ENCODE measurements at places on chromosomes 7 and 10.

DNA sequence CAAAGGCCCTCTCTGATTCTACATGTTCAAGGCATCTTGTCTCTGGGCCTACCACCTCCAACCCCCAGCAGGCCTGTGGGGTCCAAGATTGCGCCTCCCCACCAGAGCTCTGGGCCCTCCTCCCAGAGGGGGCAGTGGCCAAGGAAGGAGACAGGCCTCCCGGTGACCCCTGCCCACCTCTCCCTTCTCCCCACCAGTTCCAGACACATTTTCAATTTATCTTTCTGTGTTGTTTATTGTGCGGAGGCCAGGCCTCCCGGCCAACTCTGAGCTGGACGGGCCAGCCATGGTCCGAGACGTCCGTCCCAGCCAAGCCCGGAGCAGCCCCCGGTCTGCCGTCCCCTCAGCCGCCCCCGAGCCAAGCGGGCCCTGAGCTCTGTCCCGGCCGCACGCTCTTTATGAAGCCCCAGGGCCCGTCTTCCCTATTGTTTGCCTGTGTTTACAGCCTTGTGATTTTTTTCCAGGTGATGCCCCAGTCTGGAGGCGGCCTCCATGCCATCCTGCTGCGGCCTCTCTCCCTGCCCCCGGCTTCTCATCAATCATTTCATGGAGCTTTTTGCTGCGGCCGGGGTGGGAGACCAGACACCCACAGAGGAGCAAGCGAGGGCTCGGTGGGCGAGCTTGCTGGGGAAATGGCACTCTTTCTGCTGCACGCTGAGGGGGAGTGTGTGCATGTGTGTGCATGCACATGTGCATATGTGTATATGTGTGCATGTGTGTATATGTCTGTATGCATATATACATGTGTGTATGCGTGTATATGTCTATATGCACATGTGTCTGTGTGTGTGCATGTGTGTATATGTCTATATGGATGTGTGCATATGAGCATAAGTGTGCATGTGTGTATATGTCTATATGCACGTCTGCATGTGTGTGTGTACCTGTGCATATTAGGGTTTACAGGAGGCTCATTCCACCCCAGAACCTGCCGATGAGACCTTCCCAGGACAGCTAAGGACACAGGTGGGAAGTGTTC lies 52.7 kb upstream of the ELN start:
- DNase-seq, result no peak

- DNase-seq, result no peak
Observed at GRCh38 chr10:28619455-28619854, 57.9 kb upstream of the BAMBI start.

- peak; percentile 93 for DNase-seq
Observed at GRCh38 chr10:89643812-89644690, 991 bp downstream of the PANK1 start.

- DNase-seq, result no peak
Observed at GRCh38 chr7:33745934-33746333, 159.4 kb upstream of the BMPER start.

GRCh38 chr7:30874656-30875302 lies 36.9 kb upstream of the AQP1 start:
- no peak for DNase-seq

- no peak for DNase-seq
Observed at GRCh38 chr7:41994036-41994745, 242.8 kb downstream of the GLI3 start.

- no peak for DNase-seq
Observed at GRCh38 chr10:22765660-22766547, 51.5 kb upstream of the PIP4K2A start.

GRCh38 chr7:112009081-112009480 lies 197.1 kb downstream of the DOCK4 start:
- DNase-seq, result no peak

DNA sequence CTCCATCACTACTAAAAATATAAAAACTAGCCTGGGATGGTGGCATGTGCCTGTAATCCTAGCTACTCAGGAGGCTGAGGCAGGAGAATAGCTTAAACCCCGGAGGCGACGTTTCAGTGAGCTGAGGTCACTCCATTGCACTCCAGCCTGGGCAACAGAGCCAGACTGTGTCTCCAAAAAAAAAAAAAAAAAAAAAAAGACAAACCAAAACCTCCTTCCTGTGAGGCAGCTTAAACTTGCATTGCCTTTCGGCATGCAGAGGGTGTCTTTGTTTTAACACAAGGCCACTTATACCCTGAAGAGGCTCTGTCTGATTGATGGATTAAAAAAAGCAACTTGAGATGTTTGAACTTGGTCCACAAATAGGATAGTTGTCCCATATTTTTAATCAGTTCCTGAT lies 128.4 kb upstream of the RSU1 start:
- no peak for DNase-seq

GRCh38 chr10:77180794-77181193 lies 456.8 kb downstream of the KCNMA1 start:
- no peak for DNase-seq

GRCh38 chr10:132638130-132638515 lies 100.5 kb downstream of the INPP5A start:
- no peak for DNase-seq

DNA sequence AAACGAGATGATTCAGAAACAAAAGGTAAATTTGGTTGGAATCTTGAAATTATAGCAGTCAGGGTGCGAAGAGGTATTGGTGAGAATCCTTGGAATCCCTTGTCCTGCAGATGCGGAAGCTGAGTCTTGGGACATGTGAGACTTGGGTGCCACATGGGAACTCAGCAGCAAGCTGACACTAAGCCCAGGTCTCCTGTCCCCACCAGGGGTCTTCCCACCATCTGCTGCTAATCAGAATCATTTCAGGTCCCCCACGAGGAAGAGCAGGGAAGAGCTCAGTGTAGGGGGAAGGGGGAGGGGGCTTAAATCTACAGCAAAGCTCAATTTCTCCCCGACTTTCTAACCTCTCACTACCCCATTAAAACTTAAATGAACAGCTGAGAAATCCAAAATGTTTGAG lies 126.1 kb upstream of the BMPER start:
- no peak for DNase-seq
